Mucosa of descending colon (tissue), 3 donors: ENCODE measurements at places on chromosomes 5 and 9. TPM values are rescaled to one million over a fixed set of nuclear protein-coding genes. Genes with fewer than 3 reads are reported as not detected.

DNA sequence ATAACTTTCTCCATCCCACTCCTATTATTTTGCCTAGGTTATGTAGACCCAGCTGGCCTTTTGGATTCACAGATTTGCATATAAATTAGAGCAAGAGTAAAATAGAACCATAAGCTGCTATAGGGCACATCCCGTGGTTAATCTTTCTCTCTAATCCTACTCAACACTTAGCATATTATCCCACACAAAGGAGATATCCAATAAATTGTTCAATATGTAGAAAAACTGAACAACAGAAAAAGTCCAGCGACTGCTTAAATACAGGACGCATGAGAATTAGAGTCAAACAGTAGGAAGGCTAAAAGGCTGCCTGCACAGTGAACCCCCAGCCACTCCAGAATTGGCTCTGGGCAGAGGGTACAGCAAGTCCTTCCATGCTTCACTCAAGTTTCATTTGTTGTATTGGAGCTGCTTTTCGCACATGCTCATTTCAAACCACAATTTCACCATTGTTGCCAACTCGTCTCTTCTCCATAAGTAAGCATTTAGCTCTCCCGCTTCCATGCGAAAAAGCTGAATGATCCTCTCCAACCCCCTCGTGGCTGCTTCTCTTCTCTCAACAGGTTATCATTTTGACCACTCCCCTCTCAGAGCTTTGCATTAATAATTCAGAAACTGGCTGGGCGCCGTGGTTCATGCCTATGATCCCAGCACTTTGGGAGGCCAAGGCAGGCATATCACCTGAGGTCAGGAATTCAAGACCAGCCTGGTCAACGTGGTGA is 14.1 kb upstream of the IQGAP2 start:
- no peak for DNase-seq

DNA sequence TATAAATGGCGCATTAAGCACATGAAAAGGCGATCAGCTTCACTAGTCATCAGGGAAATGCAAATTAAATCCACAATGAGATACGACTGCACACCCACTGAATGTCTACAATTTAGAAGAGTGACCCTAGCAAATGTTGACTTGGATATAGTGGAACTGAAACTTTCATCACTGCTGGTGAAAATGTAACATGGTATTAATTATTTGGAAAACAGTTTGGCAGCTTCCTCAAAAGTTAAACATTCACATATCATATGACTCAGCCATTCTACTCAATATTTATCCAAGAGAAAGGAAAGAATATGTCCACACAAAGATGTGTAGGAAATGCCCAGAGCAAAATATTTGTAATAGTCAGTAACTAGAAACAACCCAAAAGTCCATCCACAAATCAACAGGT is 146.5 kb downstream of the LPAR1 start:
- DNase-seq, result no peak

Gene IL9
- total RNA-seq, result not detected

DNA sequence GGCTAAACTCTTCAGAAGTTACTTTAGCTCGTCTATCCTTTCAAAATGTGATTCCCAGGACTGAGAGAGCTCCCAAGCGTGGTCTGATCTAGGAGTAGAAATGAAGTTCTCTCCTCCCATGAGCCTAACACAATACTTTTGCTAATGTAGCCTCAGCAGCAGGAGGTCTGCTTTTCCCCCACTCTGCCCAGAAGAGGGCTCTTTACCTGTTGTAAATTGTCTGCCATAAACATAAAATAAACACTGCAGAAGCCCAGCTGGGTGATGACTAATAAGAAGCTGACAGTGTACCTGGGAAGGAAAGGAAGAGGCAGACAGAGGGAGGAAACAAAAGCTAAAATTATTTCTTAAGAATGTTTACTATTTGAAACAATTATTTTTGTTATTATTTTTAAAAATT is 15.4 kb downstream of the SLC36A3 start:
- no peak for DNase-seq

DNA sequence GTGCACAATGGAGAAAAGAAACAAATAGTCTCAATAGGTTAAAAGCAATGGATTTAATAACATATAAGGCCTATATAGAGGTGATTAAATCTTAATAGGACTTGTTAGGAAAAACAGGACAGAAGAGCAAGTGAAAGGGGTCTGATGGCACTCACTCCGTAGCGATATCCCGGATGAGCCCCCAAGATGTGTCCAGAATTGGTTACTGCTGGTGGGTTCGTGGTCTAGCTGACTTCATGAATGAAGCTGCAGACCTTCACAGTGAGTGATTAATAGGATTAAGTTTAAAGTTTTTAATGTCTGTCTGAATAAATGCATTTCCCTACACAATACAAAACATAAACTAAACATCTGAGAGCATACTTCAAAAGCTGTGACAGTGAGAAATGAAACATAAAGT is 110.4 kb upstream of the FAM174A start:
- DNase-seq, result no peak

Gene SAXO1
- total RNA-seq, result 0.24 TPM

GRCh38 chr5:93658044-93658443 is 75.0 kb downstream of the NR2F1 start:
- DNase-seq, result no peak

GRCh38 chr5:36631620-36632362 is 25.4 kb downstream of the SLC1A3 start:
- DNase-seq, result no peak

GRCh38 chr9:96038914-96039313 is 163.4 kb downstream of the ERCC6L2 start:
- no peak for DNase-seq

Gene FST
- 2.8 TPM for total RNA-seq

Gene FAXDC2
- total RNA-seq, result 18.1 TPM
